ENCODE measurements at places on chromosomes 5 and 9.

DNA sequence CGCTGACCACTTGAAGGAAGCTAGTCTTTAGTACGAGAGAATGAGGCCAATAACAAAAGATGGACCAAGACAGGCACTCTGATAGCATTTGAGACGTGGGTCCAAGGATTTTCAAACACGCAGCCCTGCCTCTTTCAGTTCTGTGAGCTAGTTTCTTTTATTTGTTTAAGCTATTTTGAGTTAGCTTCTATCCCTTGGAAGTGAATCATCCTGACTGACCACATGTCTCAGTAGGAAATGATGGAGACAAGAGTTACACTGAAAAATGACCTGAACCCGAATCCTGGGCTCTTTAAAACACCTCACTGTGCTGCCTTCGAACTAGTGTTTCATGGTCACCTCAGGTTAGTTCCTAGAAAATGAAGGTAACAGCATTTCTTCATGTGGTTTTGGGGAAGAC is 9.9 kb downstream of the TEK start:
- no peak for DNase-seq

- DNase-seq, result no peak
These were observed 63.0 kb downstream of the PBX3 start for GRCh38 chr9:125810161-125810560.

DNA sequence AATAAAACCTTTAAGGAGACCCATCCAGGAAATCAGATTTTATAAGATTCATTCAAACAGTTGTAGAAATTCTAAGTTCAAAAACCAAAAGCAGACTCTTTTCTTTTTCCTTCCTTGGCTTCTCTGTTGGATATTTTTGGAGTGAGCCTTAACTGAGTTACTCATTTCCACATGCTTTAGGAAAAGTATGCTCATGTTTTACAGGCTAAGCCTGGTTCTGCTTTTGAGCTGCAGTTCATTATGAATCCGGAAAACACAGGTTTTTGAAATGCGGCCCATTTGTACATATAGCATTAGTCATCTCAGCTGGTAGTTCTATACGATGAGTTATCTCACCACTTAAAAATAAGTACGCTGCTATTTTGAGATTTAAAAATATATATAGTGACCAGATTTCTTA is 156.6 kb upstream of the DMRT1 start:
- no peak for DNase-seq

DNA sequence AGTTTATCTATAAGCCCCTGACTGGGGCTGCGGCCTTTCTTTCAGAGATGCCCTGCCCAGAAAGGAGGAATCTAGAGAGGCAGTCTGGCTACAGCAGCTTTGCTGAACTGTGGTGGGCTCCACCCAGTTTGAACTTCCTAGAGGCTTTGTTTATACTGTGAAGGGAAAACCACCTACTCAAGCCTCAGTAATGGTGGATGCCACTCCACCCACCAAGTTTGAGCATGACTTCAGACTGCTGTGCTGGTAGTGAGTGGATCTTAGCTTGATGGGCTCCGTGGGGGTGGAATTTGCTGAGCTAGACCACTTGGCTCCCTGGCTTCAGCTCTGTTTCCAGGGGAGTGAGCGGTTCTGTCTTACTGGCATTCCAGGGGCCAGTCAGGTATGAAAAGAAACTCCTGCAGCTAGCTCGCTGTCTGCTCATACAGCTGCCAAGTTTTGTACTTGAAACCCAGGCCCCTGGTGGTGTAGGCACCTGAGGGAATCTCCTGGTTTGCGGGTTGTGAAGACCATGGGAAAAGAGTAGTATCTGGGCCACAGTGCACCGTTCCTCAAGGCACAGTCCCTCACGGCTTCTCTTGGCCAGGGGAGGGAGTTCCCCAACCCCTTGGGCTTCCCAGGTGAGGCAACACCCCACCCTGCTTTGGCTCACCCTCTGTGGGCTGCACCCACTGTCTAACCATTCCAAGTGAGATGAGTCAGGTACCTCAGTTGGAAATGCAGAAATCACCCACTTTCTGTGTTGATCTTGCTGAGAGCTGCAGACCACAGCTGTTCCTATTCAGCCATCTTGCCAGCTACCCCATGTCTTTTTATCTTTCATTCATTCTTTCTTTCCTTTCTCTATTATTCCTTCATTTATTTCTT is 211.8 kb upstream of the C9orf72 start:
- no peak for DNase-seq

- DNase-seq, result no peak
These were observed 202.9 kb upstream of the RAD23B start for GRCh38 chr9:107080130-107080529.

DNA sequence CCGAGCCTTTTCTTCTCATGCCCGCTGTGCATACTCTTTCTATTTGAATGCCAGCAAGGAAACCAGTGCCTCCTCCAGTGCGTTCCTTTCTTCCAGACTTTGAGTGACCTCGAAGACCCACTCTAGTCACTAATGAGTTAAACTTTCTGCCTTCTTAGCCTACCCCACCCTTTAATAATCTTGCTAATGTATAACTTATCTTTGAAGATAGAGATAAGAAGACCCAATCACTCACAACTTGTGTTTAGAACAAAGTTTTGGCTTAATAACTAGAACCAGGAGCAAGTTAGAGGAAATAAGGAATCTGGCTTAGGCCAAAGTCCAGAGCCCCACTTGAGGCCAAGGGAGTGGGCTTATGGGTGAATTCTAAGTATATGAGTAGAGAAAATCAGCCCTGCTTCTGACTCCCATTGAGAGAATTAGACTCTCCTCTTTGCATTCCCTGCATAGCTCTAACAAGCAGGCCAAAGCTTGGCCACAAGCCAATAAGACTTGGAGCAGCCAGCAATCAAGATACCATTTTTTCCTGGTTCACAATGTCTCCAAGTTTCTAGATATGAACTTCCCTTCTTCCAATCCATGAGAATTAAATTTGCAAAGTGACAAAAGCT is 181.5 kb upstream of the PIK3R1 start:
- DNase-seq, result no peak

GRCh38 chr9:124639637-124640036 is 131.5 kb downstream of the NR6A1 start:
- DNase-seq, result no peak

GRCh38 chr5:20611620-20612019 is 623.6 kb upstream of the CDH18 start:
- no peak for DNase-seq
